HFFc6 (cell line): ENCODE measurements at places on chromosomes 6 and 20. TPM values are rescaled to one million over a fixed set of nuclear protein-coding genes. Genes with fewer than 3 reads are reported as not detected.
A peak's percentile ranks its signal among the peaks of the same experiment; 100 is the strongest.

DNA sequence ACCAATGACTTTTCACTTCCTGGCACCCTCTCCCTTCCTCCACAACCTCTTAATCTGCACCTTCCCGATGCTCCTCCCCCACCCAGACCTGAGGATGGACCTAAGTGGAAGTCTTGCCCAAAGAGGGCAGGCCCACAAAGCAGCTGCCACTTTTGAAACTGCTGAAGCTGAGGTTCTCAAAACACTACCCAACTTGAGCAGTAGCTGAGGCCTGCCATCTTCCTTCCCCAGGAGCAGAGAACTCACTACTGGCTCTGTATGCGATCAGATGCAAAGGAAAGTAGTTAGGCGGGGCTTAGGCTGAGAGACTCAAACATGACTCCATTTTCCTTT is 1.5 kb downstream of the HM13 start:
- DNase-seq, result no peak
- no peak overlapping the region for H3K4me3 ChIP-seq
- H3K4me1 ChIP-seq, result peaks cover 15% of the 10 kb centered on the region
- H3K36me3 ChIP-seq, result peaks cover 6% of the 10 kb centered on the region

- DNase-seq, result no peak
- H3K4me1 ChIP-seq, result peaks cover 45% of the 10 kb centered on the region
- H3K4me3 ChIP-seq, result no peak overlapping the region
- no peaks in the 10 kb centered on the region for H3K27me3 ChIP-seq
Observed at GRCh38 chr20:8255945-8256632, 124.0 kb downstream of the PLCB1 start.

Gene NMBR
- total RNA-seq, result not detected in 3 replicates

Gene BNIP5
- total RNA-seq, result not detected in 3 replicates

GRCh38 chr6:157158456-157158855 is 164.9 kb downstream of the TMEM242 start:
- H3K4me1 ChIP-seq, result no peaks in the 10 kb centered on the region
- H3K36me3 ChIP-seq, result peaks cover 20% of the 10 kb centered on the region
- H3K27me3 ChIP-seq, result no peaks in the 10 kb centered on the region
- no peak for DNase-seq

DNA sequence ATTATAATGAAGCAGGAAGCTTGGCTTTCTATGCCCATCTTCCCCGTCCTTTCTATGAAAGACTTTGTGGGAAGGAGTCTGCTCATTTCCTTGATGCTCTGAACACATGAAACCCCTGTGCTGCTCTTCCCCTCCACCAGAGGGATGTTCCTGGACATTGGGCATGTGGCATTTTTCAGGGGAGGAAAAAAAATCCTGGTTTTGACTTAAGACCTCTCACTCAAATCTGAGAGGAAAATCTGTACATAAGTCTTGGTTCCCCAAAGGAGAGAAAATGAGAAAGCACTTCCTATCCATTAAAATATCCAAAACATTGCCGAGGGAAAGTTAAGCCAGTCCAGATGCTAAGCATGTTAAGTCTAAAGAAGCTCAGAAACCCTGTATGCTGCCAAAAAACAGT is 393.0 kb downstream of the PAX1 start:
- no peak for DNase-seq
- H3K4me3 ChIP-seq, result no peak overlapping the region
- 0 out of 2 replicates have a peak, but pooled peaks cover 10% of the 10 kb centered on the region for H3K36me3 ChIP-seq
- H3K27ac ChIP-seq, result no peak overlapping the region
- H3K4me1 ChIP-seq, result no peaks in the 10 kb centered on the region

Gene CLDN20
- not detected in 3 replicates for total RNA-seq

Gene LCA5
- total RNA-seq, result 2.4 to 3.8 TPM (median 3.2 TPM) in 3 replicates

DNA sequence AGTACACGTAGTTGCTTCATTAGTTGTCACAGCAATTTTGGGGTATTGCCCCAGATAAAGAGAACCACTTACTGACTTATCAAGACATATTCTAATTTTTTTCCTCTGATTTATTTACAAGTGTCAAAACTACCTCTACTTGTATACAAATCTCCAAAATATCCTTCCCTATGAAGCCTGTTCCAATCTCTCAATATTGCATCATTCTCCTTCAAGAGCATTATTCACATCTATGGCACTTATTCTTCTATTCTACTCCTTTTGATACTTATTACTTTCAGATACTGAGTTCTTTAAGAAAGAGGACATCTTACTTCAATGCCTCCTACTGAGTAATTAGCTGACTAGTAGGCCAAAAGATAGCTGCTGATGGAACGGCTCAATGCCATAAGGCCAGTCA is 105.2 kb downstream of the SMLR1 start:
- H3K36me3 ChIP-seq, result 0 out of 2 replicates have a peak, but pooled peaks cover 4% of the 10 kb centered on the region
- no peak overlapping the region for H3K4me3 ChIP-seq
- DNase-seq, result no peak
- H3K27ac ChIP-seq, result no peak overlapping the region
- peaks cover 43% of the 10 kb centered on the region for H3K4me1 ChIP-seq

Gene RIPOR3
- total RNA-seq, result 0.07 to 0.20 TPM (median 0.13 TPM) in 3 replicates

DNA sequence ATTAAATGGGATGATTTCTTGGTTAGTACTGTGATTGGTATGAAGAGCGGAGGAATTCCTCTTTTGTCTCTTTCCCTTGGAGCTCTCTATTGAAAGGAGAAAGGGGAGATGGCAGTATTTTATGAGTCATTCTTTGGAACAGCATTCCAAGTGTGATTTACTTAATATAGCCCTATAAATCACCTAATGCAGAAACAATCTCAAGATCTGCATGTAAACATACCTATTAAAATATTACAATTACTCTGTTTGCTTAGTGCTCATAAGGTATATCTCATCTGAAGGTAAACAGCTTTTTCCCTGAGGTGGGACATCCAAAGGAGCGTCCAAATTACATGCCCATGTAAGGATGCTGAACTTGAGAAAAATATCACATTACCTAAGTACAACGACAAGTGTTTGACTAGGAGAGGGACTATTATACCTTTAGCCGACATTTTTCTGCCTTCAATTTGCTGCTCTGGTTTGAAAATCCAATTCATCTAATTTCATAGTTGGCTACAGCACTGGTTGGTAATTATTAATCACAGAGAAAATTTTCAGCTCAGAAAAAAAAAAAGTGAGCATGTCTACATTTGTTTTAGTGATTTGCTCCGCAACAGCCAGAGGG is 229.0 kb downstream of the FOXC1 start:
- no peak overlapping the region for H3K27ac ChIP-seq
- H3K36me3 ChIP-seq, result no peaks in the 10 kb centered on the region
- no peaks in the 10 kb centered on the region for H3K27me3 ChIP-seq
- peaks cover 19% of the 10 kb centered on the region for H3K4me1 ChIP-seq

DNA sequence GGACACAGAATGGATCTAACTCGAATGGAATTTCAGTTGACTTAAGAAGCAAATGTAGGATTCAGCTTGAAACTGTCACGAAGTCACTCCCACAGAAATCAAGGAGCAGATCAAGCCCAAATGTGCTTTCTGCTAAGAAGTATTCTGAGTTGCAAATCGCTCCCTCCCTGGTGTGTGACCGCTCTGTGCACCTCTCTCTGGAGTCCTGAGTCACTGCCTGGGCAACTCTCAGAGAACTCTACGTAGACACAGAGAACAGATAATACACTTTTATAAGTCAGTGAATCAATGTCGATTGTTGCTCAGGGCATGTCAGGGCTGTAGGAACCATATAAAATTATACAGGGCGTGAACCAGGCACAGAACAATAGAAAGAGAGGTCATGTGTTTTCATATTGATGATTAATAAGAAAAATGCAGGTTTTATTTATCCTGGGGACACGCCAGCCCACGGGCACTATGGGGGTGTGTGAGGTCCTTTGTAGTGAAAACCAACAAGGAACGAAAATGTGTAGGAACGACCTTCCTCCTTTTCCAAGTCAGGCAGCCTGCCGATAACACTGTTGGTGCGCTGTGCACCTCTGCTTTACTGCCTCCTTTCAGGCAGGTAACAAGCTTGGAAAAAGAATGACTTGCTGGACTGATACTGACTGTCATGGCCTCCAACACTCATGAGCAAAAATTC is 248.1 kb upstream of the FOXQ1 start:
- H3K36me3 ChIP-seq, result no peaks in the 10 kb centered on the region
- peak; percentile 52 for DNase-seq
- H3K27ac ChIP-seq, result peak overlapping the region; percentile 19
- H3K27me3 ChIP-seq, result peaks cover 11% of the 10 kb centered on the region

DNA sequence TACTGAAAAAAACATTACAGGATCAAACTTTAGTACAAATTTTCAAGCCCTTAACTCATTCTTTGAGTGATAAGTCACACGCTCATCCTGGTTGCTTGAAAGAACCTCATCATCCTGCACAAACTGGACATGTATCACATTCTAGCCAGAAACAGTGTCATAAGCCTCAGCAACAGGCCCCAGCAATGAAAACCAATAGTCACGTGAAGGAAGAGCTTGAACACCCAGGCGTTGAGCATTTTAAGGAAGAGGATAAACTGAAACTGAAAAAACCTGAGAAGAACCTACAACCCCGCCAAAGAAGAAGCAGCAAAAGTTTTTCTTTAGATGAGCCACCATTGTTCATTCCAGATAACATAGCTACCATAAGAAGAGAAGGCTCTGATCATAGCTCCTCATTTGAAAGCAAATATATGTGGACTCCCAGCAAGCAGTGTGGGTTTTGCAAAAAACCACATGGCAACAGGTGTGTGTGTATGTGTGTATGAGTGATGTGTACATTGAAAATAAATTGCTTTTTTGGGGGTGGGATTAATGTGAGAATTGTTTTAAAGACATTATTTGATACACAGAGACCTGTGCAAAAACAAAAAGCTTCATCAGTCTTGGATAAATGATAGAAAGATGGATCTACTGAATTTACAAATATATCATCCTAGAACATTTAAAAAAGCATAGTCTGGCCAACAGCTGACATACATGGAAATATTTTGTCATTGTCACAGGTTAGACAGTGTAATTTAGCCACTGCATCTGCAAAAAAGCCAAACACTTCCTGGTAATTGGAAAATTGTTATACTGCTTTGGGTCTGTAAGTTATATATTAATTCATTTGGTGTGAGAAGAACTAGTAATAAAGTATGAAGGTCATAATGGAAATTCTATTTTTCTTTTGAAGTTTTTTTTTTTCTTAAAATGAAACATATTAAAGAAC is 50.1 kb downstream of the PHF3 start:
- DNase-seq, result no peak
- H3K27ac ChIP-seq, result no peak overlapping the region; the same call in 1 of the 2 replicates
- peaks cover 15% of the 10 kb centered on the region for H3K36me3 ChIP-seq
- H3K4me3 ChIP-seq, result no peak overlapping the region

Gene ATP6V1G2
- 3.3 to 4.5 TPM (median 3.7 TPM) in 3 replicates for total RNA-seq
